ENCODE measurements at places on chromosomes 4 and X.

- no peak for DNase-seq
Observed at GRCh38 chrX:1394731-1395501, 3.0 kb upstream of the SLC25A6 start.

- no peak for DNase-seq
Observed at GRCh38 chrX:29862126-29862677, 353.2 kb upstream of the MAGEB2 start.

DNA sequence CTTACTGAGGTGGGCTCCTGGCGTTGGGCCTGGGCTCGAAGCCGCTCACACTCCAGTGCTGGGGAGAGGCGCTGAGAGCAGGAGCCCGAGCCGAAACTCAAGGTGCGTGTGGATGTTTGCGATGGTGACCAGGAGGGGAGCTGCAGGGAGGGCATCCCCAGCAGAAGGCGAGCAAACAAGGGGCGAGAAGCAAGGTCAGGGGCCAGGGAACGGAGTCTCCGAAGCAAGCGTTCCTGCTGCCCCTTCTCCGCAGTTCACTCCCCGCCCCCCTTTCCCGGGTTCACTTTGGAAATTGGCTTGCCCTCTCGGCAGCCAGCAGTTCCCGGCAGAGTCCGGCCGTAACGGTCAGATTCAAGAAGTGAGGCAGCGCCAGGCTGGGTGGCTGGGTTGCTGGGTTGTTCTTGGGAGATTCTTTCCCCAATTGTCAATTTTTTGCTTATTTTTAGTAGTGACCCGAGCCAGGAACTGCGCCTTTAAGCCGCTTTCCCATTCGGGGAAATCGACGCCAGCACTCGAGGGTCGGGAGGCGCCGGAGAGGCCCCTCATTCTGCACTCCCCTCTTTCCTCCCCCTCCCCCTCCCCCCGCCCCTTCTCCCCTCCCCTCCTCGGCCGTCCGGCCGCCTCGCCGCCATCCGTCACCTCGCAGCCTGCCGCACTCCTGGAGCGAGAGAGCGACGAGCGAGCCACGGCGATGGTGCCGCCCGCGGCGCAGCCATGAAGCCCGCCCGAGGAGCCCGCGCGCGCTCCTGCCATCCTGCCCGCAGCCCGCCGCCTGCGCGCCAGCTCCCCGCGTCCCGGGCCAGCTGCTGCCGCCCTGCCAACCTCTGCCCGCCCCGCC lies at the start of gene FRMPD3:
Gene FRMPD3 (plus strand): TSS at position 655 of the 838 bp plus-strand sequence. CDS start 76,937 bp downstream, outside the sequence.
- DNase-seq, result no peak

GRCh38 chrX:28329156-28329555 lies 258.1 kb upstream of the IL1RAPL1 start:
- DNase-seq, result no peak

GRCh38 chrX:48974574-48974973 lies 2.9 kb upstream of the KCND1 start:
- no peak for DNase-seq

- DNase-seq, result no peak
Observed at GRCh38 chr4:150251752-150252190, 173.5 kb downstream of the DCLK2 start.

- DNase-seq, result no peak
Observed at GRCh38 chrX:6777238-6778002, 242.5 kb upstream of the VCX3A start.

DNA sequence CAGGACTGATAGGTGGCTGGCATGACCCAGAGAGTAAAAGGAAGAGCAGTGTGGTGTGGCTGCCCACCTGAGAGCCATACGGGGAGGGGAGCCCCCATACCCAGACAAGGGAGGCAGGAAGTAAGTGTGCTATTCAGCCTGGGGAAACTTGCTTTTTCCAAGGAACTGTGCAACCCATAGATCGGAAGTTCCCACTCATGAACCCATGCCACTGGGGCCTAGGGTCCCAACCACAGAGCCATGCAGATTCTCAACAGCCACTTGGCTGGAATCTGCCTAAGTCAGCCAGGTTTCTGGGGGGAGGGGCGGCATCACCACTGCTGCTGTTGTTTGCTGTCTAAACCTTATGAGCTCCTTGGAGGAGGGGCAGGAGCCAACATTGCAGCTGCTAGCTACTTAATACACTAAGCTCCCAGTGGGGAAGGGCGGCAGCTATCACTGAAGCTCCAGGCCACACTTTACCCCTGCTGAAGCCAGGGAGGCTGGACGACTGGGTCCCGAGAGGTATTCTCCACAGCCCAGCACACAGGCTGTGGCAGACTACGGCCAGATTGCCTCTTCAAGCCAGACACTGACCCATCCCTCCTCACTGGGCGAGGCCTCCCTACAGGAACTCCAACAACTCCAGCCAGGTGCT lies 410.4 kb downstream of the INPP4B start:
- no peak for DNase-seq

DNA sequence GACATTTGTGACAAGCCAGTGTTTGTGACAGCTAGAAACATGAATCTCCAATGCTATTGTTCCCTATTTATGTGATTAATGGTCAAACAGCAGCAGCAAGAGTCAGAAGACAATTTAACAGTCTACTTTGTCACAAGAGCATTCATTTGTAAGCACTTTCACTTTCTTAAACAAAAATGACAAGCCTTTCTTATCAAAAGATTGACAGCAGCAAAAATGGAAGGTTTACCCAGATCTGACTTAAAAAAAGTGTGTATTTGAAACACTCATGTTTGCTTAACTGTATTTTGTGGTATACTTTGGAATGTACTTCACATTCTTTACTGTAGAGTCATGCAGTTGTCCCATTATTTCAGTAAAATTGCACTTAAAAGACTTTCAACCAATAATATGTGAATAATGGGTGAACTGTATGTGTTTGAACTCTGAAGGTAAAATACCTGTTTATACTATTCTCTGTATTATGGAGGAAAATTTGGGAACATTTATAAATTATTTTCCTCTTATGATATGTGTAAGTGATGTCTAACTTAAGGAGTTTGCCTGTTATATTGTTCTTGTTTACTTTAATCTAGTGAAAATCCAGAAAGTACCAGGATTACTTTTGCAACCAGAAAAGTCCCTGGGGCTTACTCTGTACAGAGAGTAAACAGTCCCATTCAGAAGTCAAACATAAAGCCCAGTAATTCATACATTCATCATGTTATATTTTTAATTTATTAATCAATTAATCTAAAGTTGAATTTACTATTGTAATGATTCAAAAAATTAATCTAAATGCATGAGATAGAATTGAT lies 314.9 kb upstream of the TRAM1L1 start:
- no peak for DNase-seq

GRCh38 chr4:58590722-58591121 lies 1480.5 kb upstream of the IGFBP7 start:
- DNase-seq, result no peak

GRCh38 chr4:73750730-73751129 lies 10.4 kb downstream of the CXCL8 start:
- no peak for DNase-seq

All from stimulated activated CD4-positive, alpha-beta T cell treated with anti-CD3 and anti-CD28 coated beads, Interleukin-15, amount 100 ng/mL, for 1 hour (primary cell).